GM18507 (cell line): ENCODE measurements at places on chromosomes 5 and 9.
A peak's percentile ranks its signal among the peaks of the same experiment; 100 is the strongest.

- peak; percentile 69 for DNase-seq
Observed at GRCh38 chr9:137672907-137673791, 54.3 kb downstream of the EHMT1 start.

- no peak for DNase-seq
Observed at GRCh38 chr9:109918339-109919163, 138.6 kb downstream of the PALM2AKAP2 start.

DNA sequence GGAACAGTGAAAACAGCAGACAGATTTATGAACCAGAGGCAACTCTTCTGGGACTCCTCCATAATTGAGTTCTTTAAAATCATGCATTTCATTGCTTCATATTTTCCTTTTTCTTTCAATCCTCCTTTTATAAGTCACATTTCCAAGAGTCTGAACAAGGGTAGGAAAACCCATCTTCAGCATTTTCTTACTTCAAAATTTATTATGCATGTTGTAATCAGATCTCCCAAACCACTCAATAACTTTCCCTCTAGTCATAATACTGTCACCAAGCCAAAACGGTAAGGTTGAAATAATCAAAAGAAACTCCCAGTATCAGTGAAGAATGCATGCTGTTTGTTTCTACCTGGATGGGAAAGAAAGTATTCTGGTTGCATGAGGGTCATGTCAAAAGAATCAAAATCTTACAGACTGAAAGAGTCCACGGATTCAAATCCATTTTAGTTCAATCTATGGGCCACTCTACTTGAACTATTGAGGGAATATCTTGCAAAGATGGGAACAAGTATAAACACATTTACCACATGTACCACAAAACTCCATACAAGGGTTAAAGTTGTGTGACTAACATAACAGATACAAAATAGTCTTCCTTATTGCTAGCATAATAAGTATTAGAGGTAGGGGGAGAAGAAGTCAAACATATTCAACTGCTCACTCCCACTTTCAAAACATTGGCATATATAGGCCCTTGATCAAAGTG lies 797.3 kb downstream of the MAT2B start:
- DNase-seq, result no peak

DNA sequence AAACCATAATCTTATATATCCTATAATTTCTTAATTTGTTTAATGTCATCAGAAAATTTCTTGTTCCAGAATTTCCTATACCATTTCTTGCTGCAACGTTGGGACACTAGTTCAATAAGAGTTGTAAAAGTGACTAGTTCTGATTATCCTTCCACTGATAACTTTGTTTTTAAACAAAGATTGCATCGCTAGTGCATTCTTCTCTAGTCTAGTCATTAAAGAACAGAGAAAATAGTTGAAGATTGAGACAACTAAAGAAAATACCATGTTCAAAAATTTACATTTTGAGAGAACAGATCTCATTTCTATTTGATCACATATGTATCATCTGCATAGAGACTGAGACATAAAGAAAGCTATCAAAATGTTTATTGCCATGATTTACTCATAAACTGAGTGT lies 1888.2 kb downstream of the EFNA5 start:
- DNase-seq, result no peak

- DNase-seq, result no peak
Observed at GRCh38 chr5:61030163-61030482, 85.1 kb downstream of the NDUFAF2 start.

- no peak for DNase-seq
Observed at GRCh38 chr9:137645211-137645610, 26.4 kb downstream of the EHMT1 start.

DNA sequence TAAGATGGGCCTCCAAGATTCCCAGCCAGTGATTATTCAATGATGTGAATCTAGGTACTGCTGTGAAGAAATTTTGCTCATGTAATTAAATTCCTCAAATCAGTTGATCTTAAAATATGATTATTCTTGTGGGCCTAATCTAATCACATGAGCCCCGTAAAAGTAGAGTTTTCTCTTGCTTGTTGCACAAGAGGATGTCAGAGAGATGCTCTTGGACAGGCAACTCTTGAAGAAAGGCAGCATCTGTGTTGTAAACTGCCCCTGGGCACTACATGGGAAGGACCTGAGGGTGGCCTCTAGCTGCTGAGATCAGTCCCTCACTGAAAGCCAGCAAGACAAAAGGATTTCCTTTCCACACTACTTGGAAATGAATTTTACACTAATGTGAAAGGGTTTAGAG lies 132.9 kb downstream of the TRPM3 start:
- DNase-seq, result no peak

DNA sequence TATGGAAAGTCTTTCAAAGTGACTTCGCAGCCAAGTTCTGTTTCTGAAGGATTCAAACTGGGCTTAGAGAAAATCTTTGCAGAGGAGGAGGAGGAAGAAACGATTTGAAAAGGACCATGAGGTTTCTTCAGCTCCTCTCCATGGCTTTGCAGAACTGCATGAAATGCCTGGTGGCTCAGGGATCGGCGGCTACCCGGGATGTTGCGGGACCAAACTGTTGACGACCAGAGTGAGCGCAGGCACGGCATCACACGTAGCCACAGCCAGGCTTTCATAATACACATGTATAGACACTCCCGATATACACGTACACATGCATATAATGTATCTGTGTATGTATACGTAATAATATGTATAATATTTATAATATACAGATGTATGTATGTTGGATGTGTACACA lies 180.0 kb downstream of the PAX5 start:
- DNase-seq, result no peak
